Stimulated activated CD4-positive, alpha-beta T cell treated with anti-CD3 and anti-CD28 coated beads, Interleukin-4, amount 100 ng/mL, for 24 hours (primary cell): ENCODE measurements at places on chromosomes 12 and 14.

- DNase-seq = no peak
Measured at GRCh38 chr12:101799774-101800173, 31.0 kb downstream of the GNPTAB start.

GRCh38 chr12:116336542-116337065 is 59.1 kb upstream of the MED13L start:
- peak; percentile 10 for DNase-seq

DNA sequence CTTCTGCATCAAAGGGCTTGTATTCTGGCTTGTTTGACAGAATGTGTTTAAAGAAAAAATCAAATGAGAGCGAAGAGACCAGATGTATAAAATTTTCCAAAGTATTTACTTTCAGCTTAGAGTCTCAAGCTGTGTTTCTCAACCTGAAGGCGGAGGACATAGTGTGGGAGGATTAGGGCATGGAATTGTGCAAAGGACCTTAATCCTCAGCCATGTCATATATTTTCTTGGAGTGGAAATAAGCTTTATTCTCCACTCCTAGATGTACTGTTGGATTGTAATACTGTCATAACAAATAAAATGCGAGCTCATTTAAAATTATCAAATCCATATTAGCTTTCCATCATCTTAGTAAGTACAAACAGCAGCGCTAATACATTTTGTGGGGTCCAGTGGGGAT is 154.0 kb downstream of the PAH start:
- DNase-seq = no peak

GRCh38 chr12:39628836-39629235 is 9.2 kb upstream of the ABCD2 start:
- DNase-seq = no peak

DNA sequence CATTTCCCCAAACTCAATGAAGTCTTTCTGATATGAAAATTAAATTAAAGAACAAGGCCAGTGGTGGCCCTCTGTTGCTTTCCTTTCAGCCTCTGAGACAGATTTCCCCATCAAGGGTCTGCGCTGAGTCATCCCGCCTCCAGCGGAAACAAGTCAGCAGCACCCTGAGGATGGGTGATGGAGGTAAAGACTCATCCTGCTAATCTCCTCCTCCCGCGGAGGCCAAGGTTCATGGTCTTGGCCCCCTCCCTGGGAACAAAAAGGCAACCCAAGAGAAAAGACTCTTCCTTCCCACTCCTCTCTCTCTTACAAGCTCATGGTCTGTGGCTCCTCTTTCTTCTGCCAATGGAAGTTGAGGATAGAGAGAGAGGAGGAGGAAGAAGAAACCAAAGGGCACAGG is 9.0 kb upstream of the NUMB start:
- DNase-seq = peak; percentile 77

- DNase-seq = no peak
Measured at GRCh38 chr12:49847161-49847560, 4.3 kb upstream of the BCDIN3D start.

DNA sequence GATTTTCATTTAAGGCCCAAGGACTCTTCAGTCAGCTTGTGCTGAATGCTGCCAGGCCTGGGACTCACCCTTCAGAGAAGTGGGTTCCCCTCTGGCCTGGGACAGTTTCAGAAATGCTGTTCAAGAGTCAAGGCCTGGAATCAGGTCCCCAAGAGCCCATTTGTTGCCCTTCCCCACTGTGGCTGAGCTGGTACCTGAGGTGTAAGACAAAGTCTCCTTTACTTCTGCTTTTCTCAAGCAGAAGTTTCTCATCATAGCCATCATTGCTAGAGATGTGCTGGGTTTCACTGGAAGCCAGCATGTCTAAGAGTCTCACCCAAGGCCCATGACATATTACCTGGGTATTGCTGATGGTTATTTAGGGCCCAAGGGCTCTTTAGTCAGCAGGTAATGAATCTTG is 8.9 kb downstream of the FANCM start:
- DNase-seq = no peak

GRCh38 chr14:99899578-99900178 is 106.5 kb downstream of the EML1 start:
- DNase-seq = no peak

- DNase-seq = no peak
Measured at GRCh38 chr14:101230161-101230850, 326.8 kb upstream of the RTL1 start.

- DNase-seq = no peak
Measured at GRCh38 chr14:44279357-44279756, 227.7 kb downstream of the FSCB start.

- DNase-seq = no peak
Measured at GRCh38 chr14:75928690-75929181, 53.1 kb downstream of the TGFB3 start.

GRCh38 chr12:64889434-64890216 is 65.2 kb downstream of the TBC1D30 start:
- DNase-seq = no peak

DNA sequence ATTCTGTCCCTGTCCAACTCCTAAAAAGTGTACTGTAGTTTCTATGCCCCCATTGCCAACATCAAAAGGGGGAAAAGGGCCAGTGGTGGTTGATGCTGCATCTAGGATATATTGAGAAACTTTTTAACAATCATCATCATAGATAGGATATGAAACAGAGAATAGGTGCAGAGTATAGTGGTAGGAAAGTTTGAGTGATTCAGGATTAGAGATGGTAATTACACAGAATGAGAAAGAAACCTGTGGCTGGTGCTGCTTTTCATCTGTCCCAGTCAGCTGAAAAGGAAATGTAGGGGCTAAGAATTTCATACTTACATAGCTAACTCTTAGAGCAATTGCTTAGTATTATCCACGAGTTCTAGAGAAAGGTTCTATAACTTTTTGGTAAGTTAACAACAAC is 67.6 kb downstream of the GTF2A1 start:
- no peak for DNase-seq

GRCh38 chr12:26434299-26435068 is 239.1 kb downstream of the SSPN start:
- DNase-seq = no peak

DNA sequence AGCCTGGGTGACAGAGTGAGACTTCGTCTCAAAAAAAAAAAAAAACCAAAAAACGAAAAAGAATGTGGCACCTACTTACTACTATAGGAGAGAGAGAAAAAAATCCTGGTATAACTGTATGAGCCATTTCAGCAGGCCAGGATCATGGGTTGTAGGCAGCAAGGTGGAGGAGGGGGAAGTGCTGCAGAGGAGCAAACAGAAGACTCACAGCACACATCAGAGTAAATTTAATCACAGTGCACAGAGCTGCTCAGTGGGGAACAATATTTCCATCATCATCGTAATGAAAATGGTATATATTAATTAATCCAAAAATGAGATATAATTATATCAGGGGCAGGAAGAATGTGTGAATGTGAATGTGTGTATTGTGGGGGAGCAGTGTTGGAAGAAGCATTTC is 175.8 kb downstream of the SLC2A13 start:
- no peak for DNase-seq

DNA sequence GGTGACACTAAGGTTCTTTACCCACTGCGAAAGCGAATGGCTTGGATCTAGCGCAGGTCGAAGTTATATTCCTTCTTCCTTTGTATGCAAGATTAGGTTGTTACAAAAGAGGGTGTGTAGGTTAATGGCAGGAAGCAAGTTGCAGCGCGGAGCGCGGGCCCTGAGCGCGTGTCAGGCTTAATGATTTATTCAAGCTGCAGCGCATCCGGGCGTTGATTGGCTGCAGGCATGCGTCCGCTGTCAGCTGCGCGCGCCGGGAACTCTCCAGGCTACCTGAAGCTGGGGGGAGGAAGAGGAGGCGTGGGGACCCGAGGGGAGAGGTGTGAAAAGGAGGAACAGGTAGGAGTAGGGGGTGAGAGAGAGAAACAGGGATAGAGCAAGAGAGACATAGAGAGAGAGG is 7.4 kb downstream of the ASCL1 start:
- no peak for DNase-seq

DNA sequence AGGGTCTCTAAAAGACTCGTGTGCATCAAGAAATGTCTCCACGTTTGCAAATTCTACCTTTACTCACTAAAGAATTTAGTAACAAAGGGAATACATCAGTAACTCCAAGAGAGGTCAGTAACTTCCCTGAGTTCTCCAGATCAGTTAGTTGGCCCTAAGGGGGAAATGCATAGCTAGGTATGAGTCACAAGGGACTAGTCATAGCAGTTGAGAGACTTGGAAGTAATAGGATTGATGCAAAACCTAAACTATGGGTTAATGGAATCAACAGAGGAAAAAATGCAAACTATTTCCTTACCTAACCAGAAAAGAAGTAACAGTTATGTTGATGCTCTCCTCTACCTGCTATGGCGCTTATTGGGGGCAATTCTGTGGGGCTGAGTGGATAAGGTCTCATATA is 148.8 kb upstream of the GARIN6 start:
- DNase-seq = no peak

DNA sequence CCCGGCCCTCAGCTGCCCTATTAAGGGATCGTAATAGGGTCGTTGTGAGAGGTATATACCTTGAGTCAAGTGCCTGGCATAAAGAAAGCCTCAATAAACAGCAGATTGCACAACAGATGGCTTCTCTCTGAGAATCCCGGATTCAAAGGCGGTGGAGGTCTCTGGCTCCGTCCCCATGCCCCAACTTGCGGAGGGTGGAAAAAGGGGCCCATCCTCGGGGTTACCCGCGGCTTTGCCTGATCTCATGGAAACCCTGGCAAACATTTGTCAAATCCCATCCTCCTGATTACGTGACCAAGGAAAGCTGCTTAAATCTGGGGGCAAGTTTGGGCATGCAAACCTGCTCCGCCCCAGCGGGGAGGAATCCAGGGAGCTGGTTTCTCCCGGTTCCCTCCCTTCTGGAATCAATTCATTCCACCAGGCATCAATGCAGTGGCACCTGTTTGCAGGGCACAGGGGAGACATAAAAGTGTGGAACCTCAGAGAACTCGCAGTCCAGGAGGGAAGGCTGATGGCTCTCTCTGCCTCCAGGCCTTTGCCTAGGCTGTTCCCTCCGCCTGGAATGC is 12.3 kb downstream of the TRPV4 start:
- DNase-seq = no peak

- no peak for DNase-seq
Measured at GRCh38 chr12:39440781-39441180, 2.1 kb downstream of the KIF21A start.
